Inflammatory macrophage treated with lipopolysaccharide for 4 hours (primary cell): ENCODE measurements at places on chromosomes 2 and 18.

DNA sequence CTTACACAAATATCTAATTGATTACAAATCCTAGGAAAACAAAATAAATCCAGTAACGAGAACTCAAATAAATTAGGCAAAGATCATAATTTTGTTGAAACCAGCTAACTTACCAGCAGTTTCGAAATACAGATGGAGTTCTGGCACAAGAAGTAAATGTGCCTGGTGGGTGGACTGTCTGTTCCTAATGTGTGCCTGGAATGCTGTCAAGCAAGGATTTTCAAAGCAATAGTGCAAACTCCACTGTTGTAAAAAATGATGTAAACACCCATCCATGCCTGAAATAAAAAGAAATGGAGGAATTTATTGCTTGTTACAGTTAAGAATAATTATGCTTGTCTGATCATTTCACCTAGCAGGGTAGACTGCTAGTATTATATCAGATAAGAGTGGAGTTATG, 423.9 kb upstream of the MAP2 start:
- DNase-seq, result no peak

DNA sequence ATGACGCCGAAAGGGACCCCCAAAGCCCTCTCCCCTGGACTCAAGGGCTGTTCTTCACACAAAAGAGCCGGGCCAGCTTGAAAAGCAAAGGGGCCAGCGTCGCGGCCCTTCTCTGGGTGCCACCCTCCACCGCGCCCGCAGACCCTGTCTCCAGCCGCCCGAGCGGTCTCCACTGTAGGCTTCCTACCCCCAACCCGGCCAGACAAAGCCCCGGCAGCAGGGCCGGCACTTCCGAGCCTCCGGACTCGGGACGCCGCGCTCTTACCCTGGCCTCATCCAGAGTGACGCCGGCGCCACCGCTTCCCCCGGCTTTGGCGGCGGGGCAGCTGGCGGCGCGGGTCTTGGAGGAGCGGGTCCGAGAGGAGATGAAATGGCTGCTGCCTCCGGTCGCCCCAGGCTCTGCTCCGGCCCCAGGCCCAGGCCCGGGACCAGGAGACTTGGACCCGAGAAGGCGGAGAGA, 603 bp downstream of the ATAD2B start:
- DNase-seq, result no peak

GRCh38 chr2:73856214-73856613, 27.5 kb downstream of the STAMBP start:
- DNase-seq, result no peak

DNA sequence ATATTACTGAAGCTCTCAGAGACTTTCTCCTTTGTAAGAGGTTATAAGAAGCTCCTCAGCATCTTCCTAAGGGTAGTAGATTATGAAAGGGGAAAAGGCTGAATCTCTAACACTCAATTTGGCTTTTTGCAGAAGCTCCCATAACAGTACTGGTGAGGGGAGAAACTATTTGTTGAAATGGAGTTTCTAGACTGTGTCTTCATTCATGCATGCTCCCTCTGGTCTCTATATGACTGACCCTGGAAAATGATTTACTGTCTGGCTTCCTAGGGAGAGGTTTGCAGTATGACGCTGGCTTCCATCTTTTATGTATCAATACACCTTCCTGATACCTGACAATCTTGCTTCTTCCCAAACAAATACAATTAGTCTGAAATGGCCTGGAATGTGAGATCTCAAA, 63.9 kb downstream of the LDAH start:
- no peak for DNase-seq

GRCh38 chr2:239401067-239401880, 454 bp upstream of the HDAC4 start:
- DNase-seq, result peak; percentile 99

DNA sequence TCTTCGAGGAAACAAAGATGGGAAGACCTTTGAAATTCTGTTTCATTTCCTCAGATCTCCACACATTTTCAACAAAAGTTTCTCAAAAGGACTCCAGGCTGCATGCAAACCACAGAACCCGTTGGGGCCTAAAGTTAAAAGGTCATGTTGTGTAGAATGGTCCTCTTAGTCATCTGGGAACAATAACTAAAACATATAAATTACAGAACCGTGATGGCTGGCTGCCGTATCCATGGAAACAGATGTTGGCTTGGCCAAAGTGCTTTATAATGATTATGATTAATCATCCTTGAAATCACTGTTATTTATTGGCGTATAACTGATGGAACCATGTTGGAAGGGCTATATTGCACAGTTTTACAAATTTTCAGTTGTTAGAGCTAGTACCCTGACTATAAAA, 182.8 kb upstream of the CRIM1 start:
- no peak for DNase-seq

DNA sequence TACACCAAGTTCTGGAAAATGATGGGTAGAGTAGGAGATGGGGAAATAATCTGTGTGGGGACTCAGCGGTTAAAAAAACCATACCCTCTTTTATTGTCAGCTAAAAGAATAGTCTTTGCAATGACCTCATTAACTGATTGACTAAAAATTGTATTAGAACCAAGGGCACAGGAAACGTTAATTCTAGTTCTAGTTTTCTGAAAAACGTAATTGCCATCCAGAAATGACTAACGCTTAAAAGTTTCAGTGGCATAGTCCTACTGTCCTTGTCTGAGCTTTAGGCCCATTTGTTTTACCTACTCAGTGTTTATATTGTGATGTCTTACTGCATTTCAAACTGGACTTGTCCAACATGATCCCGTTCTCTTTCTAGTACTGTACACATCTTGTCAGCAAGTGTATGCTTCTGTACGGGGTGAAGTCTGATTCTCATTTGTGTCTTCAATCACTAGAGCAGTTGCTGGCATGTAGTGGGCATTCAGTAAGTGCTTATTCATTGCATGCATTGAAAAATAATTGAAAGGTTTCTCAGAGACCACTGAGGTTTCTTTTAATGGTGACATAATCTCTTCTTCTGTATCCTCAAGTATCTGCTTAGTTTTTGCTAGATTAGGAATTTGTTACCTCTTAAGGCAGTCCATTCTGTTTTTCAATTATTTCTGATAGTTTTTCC, 81.5 kb downstream of the ZNF407 start:
- no peak for DNase-seq

GRCh38 chr2:235064976-235065375, 113.2 kb downstream of the SH3BP4 start:
- DNase-seq, result no peak

- DNase-seq, result no peak
Measured at GRCh38 chr18:2050702-2051201, 520.6 kb downstream of the METTL4 start.

- no peak for DNase-seq
Measured at GRCh38 chr2:236177604-236177966, 9.4 kb upstream of the GBX2 start.

GRCh38 chr2:239296020-239296932, 104.5 kb downstream of the HDAC4 start:
- DNase-seq, result no peak

GRCh38 chr2:11573418-11574175, 39.8 kb downstream of the GREB1 start:
- DNase-seq, result no peak

DNA sequence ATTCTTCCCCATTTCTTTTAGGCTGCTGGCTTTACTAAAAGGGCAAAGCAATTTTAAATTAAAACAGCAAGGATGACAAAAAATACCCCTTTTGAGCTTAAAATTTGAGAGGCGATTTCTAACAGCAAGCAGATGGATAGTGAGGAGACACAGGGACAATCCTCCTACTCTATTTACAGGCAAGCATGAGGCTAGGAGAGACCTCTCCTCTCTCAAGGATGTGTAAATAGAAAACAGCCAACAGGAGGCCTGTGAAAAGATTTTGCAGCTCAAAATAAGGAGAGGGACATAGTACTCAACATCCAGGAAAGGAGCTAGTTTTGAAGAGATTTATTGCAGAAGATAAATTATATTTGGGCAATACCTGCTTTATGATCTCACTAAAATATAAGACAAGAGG, 53.8 kb downstream of the LINC00305 start:
- DNase-seq, result no peak
